ENCODE measurements at places on chromosomes 7 and 10. TPM values are rescaled to one million over a fixed set of nuclear protein-coding genes. Genes with fewer than 3 reads are reported as not detected.
A peak's percentile ranks its signal among the peaks of the same experiment; 100 is the strongest.

The CD36 gene
- 141 TPM for total RNA-seq

GRCh38 chr7:36283711-36284130, 105.9 kb upstream of the ANLN start:
- H3K4me1 ChIP-seq, result peaks cover 56% of the 10 kb centered on the region
- H3K4me3 ChIP-seq, result no peak overlapping the region
- peak; percentile 90 for DNase-seq
- H3K27me3 ChIP-seq, result no peaks in the 10 kb centered on the region
- H3K27ac ChIP-seq, result peak overlapping the region; percentile 46
- no peaks in the 10 kb centered on the region for H3K36me3 ChIP-seq

The TNRC18 gene
- total RNA-seq, result 104 TPM

DNA sequence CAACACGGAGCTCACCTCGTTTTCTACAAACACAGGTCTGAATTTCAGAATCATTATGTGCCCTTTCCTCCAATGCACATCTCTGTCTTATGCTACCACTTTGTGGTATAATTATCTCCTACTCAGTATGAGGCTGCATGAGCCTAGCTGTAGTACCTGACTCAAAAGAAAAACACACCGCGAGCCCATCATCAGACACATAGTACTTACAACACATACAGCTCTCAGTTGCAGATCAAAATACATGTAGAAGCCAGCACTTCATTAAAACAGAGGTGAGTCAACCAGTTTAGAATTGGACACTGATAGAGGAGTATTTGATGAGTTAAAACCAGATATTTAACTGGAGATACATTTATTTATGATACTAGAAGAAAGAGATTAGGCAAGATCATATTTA, 1.4 kb upstream of the RTKN2 start:
- no peak overlapping the region for H3K4me3 ChIP-seq
- no peak for DNase-seq
- H3K27ac ChIP-seq, result no peak overlapping the region
- peaks cover 15% of the 10 kb centered on the region for H3K4me1 ChIP-seq
- H3K36me3 ChIP-seq, result no peaks in the 10 kb centered on the region
- H3K27me3 ChIP-seq, result peaks cover 12% of the 10 kb centered on the region

GRCh38 chr7:39741942-39742623, 118.7 kb downstream of the RALA start:
- H3K27me3 ChIP-seq, result no peaks in the 10 kb centered on the region
- H3K4me3 ChIP-seq, result no peak overlapping the region
- no peaks in the 10 kb centered on the region for H3K36me3 ChIP-seq
- H3K27ac ChIP-seq, result no peak overlapping the region
- peak; percentile 72 for DNase-seq
- peaks cover 10% of the 10 kb centered on the region for H3K4me1 ChIP-seq

The ADCK2 gene
- 18.9 TPM for total RNA-seq

DNA sequence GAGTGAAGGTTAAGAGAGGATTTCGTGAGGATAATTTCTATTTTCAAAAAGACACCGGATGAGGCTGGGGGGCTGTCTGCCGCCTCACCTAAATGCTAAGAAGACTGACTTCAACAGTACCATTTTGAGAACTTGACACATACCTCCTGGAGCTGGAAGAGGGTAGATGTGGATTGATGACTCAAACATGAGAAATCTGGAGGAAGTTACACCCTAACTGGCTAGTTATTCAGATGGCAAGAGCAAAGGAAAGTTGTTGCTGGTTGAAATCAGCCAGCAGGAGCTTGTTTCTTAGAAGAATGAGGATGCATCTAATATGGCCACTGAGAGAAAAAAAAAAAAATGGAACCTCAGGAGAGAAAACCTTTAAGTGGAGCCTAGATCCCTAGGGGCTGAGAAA, 76.2 kb upstream of the KIAA1217 start:
- H3K4me1 ChIP-seq, result no peaks in the 10 kb centered on the region
- no peak overlapping the region for H3K4me3 ChIP-seq
- H3K36me3 ChIP-seq, result no peaks in the 10 kb centered on the region
- no peak overlapping the region for H3K27ac ChIP-seq

The OR6V1 gene
- not detected for total RNA-seq

The CHPF2 gene
- total RNA-seq, result 34.7 TPM

The SEMA4G gene
- 5.1 TPM for total RNA-seq

- H3K4me3 ChIP-seq, result no peak overlapping the region
- no peak for DNase-seq
- no peak overlapping the region for H3K27ac ChIP-seq
- peaks cover 5% of the 10 kb centered on the region for H3K4me1 ChIP-seq
- no peaks in the 10 kb centered on the region for H3K36me3 ChIP-seq
Observed at GRCh38 chr7:21356616-21357015, 71.3 kb upstream of the SP4 start.

- peaks cover 10% of the 10 kb centered on the region for H3K4me1 ChIP-seq
- DNase-seq, result no peak
- H3K27me3 ChIP-seq, result no peaks in the 10 kb centered on the region
Observed at GRCh38 chr10:75449382-75450074, 18.1 kb downstream of the LRMDA start.

DNA sequence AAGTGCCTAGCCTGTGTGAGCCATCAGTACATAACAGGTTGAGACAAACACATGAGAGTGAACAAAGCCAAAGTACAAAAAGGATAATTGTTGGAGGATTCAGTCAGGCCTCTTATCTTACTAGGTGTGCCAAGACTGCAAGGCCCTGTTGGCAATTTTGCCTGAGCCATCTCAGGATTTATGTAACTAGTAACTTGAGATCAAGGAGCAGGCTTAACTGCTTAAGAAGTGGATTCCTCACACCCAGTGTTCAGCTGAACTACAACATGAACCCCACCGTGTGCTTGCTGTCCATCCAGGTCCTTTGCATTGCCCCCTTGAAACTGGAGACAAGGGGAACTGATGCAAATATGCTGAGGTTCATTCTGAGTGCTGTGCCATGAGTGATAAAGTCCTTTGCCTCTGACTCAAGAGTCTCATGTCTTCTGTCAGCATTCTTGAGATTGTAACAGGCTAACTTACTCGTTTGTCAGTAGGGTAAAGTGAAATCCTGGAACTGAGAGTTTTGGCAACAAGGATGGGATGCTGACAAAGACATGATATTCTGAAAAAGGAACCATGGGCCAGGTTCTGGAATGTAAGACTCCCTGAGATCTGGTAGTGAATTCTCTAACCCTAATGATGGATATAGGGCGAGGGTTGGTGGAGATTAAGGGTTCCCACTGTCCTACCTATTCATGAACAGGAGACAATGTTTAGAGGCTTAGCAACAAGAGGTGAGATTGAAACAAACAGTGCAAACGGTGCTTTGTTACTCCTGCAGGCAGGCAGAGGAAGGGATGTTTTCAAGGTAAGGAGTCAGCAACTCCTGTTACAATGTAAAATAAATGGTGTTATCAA, 44.1 kb upstream of the GATAD1 start:
- no peak overlapping the region for H3K27ac ChIP-seq
- no peaks in the 10 kb centered on the region for H3K27me3 ChIP-seq
- peaks cover 21% of the 10 kb centered on the region for H3K36me3 ChIP-seq
- no peak for DNase-seq
- H3K4me3 ChIP-seq, result no peak overlapping the region

DNA sequence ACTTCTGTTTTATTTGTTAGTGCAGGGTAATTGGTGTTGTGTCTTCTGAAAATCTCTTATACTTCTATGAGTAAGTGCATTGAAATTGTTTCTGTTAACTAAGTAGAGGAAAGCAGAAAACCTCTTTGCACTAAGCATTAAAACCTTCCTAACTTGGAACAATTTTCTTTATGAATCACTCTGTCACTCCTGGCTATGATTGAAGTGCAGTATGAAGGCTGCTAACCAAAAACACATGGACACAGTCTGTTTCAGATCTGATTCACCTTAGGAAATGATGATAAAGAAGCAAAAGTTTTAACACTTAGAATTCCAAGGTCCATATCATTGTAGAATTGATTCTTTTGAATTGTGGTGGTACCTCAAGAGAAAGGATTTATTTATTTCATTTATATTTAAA, 41.9 kb downstream of the MET start:
- H3K27ac ChIP-seq, result no peak overlapping the region
- peaks cover 24% of the 10 kb centered on the region for H3K4me1 ChIP-seq
- H3K27me3 ChIP-seq, result no peaks in the 10 kb centered on the region

DNA sequence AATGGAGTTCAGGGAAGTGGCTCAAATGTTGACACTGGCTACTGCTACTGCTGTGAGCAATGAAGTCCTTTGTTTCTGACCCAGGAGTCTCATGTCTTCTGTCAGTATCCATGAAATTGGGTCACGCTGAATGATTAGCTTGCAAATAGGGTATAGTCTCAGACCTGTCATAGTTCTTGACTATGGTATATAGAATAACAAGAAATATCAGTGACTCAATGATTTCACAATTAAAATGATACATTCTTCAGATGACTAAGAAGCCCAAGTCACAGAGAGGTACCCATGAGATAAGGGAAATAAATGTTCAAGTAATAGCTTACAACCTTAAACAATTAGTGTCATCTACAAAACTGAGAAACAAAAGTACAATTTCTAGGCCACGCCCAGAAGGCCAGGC, 89.3 kb downstream of the LYZL2 start:
- no peaks in the 10 kb centered on the region for H3K27me3 ChIP-seq
- H3K36me3 ChIP-seq, result no peaks in the 10 kb centered on the region
- no peak overlapping the region for H3K27ac ChIP-seq
- H3K4me3 ChIP-seq, result no peak overlapping the region

DNA sequence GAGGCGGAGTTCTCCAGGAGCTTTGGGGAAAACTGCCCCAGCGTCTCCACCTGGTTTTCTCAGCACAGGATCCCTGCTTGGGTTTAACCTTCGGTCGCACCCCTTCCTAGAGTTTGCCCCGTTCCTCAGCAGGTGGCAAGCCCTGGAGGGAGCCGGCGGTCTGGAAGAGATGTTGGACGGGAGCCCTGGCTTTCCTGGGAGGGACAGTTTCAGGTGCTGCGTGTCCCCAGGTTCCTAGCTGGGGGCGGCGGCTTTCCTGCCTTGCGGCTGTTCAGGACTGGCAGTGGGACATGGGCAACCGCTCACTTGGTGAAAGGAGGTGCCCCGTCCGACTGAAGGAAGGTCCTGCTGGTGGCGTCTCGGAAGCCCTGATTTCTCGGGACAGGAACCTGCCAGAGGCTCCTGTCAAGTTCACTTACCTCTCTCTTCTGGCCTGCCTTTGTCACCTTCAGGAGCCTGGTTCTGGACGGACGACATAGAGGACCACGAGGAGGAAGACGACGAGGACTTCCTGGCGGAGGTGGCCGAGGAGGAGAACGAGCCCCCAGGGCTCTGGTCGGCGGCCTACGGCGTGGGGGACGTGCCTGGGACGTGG, 14.8 kb downstream of the ZNF316 start:
- DNase-seq, result no peak
- H3K4me1 ChIP-seq, result no peaks in the 10 kb centered on the region
- no peaks in the 10 kb centered on the region for H3K27me3 ChIP-seq
- no peak overlapping the region for H3K4me3 ChIP-seq
- H3K27ac ChIP-seq, result no peak overlapping the region

- no peak for DNase-seq
- H3K27ac ChIP-seq, result no peak overlapping the region
- H3K27me3 ChIP-seq, result no peaks in the 10 kb centered on the region
- no peaks in the 10 kb centered on the region for H3K4me1 ChIP-seq
Observed at GRCh38 chr10:12212454-12212853, 16.5 kb downstream of the CDC123 start.

DNA sequence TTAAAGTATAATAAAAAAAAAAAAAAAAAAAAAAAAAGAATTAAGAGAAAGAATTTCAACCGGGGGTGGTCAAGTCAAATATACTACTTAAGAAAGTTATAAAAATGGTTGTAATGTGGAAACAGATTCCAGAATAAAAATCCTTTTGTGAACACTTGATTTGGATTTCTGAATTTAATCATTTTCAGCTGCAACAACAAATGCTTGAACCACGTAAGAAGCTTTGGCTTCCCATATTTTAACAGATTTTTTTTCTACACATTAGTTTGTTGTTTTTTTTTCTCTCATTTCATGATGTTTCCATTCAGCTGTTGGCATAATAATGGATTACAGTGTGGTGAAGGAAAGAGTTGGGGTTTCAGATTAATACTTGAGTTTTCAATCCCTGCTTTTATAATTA, 137.3 kb upstream of the AGR3 start:
- H3K27ac ChIP-seq, result no peak overlapping the region
- no peaks in the 10 kb centered on the region for H3K36me3 ChIP-seq
- no peaks in the 10 kb centered on the region for H3K27me3 ChIP-seq
- peaks cover 14% of the 10 kb centered on the region for H3K4me1 ChIP-seq

The NANOS1 gene
- total RNA-seq, result 1.9 TPM

- H3K27ac ChIP-seq, result no peak overlapping the region
- no peak for DNase-seq
- peaks cover 15% of the 10 kb centered on the region for H3K4me1 ChIP-seq
- H3K4me3 ChIP-seq, result no peak overlapping the region
- H3K36me3 ChIP-seq, result no peaks in the 10 kb centered on the region
Observed at GRCh38 chr7:64793106-64793755, 997 bp upstream of the ZNF138 start.

GRCh38 chr7:12064586-12065127, 146.4 kb upstream of the TMEM106B start:
- H3K27ac ChIP-seq, result no peak overlapping the region
- no peaks in the 10 kb centered on the region for H3K27me3 ChIP-seq
- DNase-seq, result no peak
- H3K4me3 ChIP-seq, result no peak overlapping the region

GRCh38 chr7:35817181-35817580, 16.3 kb downstream of the SEPTIN7 start:
- no peak overlapping the region for H3K4me3 ChIP-seq
- H3K36me3 ChIP-seq, result no peaks in the 10 kb centered on the region
- no peaks in the 10 kb centered on the region for H3K4me1 ChIP-seq
- H3K27ac ChIP-seq, result no peak overlapping the region
- no peaks in the 10 kb centered on the region for H3K27me3 ChIP-seq

GRCh38 chr7:35259523-35259908, 5.6 kb upstream of the TBX20 start:
- no peaks in the 10 kb centered on the region for H3K36me3 ChIP-seq
- DNase-seq, result no peak
- H3K27me3 ChIP-seq, result peaks cover 100% of the 10 kb centered on the region
- no peak overlapping the region for H3K27ac ChIP-seq

GRCh38 chr7:40134428-40135316, at the start of the genes MPLKIP and SUGCT:
MPLKIP (minus strand) TSS chr7:40134622; CDS start chr7:40134567, 55 bp downstream.
SUGCT (plus strand) TSS chr7:40135005.
- peak within 1 kb of the TSS; percentile 91 for H3K27ac ChIP-seq
- peak within 1 kb of the TSS; percentile 87 for H3K4me3 ChIP-seq
- H3K27me3 ChIP-seq, result no peaks in the 10 kb centered on the region
- H3K36me3 ChIP-seq, result no peaks in the 10 kb centered on the region
- H3K4me1 ChIP-seq, result peaks cover 26% of the 10 kb centered on the region
- DNase-seq, result peak; percentile 88

DNA sequence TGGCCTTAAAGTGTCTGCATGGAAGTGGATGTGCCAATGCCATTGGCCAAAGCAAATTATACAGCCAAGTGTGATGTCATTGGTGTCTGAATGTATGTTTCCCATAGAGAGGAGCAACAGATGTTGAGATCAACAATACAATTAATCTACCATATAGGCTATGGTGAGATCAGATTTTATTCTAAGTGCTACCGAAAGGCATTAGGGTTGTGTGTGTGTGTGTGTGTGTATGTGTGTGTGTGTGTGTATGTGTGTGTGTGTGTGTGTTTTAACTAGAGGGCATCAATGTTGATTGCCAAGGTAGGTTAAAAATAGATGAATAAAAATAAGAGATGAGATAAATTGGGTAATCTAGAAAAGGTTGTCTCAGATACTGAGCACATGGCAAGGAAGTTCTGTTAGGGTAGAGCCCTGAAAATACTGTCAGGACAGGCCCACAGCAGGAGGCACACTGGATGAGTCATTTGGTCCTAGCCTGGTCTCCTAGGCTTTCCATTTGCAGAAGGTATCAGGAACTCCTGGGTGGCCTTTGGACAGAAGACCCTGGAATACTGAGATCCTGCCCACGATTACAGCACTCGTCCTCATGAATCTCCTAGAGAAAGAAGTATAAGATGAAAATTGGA, 446.0 kb upstream of the PODXL start:
- no peak for DNase-seq
- no peak overlapping the region for H3K27ac ChIP-seq
- H3K4me1 ChIP-seq, result no peaks in the 10 kb centered on the region
- no peak overlapping the region for H3K4me3 ChIP-seq
